ENCODE measurements at places on chromosomes 11 and 22.
A peak's percentile ranks its signal among the peaks of the same experiment; 100 is the strongest.

- no peak for DNase-seq
These were observed 15.3 kb upstream of the SLCO2B1 start for GRCh38 chr11:75135651-75136050.

DNA sequence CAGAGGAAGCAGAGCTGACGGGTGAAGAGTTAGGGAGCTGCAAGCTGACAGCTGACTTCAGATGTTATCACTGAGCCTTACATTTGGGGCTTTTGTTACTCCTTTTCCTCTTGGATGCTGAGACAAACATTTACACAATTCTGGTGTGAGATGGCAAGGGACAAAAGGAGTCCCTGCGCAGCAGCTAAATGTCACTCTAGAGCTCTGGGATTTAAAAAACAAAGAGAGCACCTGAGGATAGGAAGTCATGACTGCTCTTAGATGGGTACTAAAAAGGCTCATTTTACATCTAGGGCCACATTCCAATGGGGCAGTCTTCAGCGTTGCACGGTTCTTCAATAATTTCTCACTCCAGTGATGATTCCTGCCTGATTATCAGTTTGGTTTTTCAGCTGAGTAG lies 204.5 kb downstream of the RAB38 start:
- DNase-seq, result no peak

DNA sequence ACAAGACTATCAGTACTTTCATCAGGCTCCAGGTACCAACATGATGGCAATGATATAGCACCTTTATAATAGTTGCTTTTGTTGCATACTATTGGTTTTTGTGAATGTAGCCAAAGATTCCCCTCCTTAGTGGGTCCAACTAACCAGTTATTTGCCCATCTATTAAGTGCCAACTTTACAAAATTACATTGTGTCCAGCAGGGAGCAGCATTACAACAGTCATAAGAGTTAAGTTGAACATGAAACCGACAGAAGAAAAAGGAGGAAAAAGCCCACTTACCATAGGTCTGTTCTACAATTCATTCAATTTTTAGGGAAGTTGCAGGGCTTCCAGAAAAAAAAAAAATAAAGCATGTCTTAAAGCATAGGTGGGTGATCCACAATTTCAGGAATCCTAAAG lies 21.6 kb downstream of the IMMP1L start:
- DNase-seq, result peak; percentile 14

DNA sequence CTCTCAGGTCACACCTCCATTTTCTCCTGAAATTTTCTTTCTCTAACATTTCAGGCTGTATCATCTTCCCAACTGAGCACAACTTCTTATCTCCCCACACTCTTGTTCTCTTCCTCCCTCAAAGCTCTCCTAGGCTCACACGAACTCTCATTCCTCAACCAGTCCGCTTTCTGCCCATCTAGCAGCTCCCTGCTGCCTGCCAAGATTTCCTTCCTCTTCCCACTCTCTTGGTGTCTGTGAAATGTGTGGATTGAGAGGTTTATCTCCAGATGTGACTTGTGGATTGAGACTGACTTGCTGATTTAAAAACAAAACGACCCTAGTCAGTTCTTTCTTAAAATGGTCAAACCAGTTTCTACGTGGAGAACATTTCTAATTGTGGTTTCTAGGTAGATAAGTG lies 106.3 kb downstream of the MTNR1B start:
- no peak for DNase-seq

GRCh38 chr11:61477727-61478148 lies 30.8 kb upstream of the LRRC10B start:
- peak; percentile 32 for DNase-seq

GRCh38 chr22:48520207-48520606 lies 1307.5 kb downstream of the BRD1 start:
- no peak for DNase-seq

DNA sequence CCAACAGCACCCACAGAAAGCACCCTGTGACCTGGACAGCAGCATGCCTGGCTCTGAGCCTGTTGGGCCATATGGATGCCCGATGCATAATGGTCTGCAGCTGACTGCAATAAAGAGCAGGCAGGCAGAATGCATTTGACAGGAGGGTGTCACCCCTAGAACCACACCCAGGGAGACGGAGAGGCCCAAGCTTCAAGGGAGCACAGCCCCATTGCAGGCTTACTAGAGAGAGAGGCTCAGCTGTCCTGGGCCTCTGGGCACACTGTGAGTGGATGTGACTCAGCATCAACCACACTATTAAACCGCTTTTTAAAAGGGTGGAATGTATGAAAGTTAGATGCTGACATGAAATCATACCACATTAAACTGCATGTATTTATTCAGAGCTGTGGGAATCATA lies 365.3 kb downstream of the CTTN start:
- no peak for DNase-seq
